Epithelial cell of proximal tubule (primary cell): ENCODE measurements at places on chromosomes 16 and 17.

DNA sequence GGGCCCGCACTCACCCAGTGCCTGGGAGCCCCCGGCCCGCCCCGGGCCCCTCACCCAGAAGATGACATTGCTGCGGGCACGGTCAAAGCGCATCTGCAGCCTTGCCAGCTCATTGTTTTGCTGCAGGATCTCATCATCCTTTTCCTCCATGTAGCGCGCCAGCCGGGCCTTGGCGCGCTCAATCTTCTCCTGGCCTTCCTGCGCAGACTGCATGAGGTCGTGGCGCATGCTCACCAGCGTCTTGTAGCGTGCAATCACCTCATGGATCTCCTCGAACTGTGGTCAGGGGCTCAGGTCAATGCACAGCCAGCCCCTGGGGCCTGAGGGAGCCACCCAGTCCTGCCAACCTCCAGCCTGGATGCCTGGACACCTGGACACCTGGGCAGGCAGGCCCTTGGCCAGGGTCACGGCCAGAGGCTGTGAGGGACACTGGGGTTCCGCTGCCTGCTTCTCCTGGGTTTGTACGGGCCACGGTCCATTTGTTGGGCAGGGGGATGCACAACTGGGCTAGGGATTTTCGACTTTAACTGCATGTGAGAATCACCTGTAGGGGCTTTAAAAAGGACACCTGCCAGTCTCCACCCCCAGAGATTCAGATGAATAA, 9.2 kb downstream of the CCDC42 start:
- DNase-seq, result no peak

DNA sequence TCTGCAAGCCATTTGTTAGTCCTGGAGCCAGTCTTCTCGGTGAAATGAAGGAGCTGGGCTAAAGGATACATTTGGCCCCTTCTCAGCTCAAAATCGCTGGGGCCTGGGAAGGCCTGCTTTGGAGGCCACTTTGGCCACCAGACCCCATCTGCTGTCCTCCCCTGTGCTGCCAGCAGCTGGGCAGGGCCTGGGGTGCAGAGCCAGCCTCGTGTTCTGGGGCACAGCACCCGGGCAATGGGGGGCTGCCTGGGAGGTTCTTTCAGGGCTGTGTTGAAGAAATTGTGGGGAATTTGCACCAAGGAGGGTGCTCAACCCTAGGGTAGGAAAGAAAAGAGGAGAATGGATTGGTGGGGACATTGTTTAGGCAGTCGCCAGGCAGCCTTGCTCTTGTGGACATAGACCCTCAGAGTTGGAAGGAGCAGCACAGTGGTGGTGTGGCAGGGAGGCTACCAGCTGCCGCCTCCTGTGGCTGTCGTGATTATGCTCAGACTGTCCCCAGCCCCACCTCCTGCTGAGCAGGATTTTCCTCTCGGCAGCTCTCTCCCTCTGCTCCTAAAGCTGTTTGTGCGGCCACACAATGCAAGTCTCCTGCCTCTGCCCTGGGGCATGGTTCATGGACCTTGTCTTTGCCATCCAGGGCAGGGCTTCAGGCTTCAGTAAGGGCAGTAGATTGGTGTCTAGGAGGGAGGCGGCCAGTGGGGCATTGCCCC, 174.8 kb downstream of the NTN1 start:
- DNase-seq, result no peak

DNA sequence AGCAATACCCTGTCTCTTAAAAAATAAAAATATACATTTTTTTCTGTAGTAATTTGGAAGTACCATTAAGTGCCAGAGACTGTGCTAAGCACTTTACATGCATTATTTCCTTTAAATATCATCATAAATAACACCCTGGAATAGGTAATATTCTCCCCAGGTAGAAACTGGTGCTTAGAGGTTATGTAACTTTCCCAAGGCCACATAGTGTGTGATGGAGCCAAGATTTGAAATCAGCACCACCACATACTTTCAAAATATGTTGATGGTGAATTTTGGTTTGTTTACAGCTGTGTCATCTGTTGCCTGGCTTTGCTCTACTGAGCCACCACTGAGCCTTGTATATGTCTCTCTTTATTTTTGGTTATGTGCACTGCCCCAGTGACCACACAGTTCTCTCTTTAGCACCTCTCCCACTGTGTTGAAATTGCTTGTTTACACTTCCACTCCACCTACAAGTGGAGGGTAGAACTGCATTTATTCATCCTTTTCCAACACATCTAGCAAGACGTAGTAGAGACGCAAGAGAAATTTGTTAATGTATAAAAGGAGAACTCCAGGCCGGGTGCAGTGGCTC, 19.0 kb upstream of the NBR1 start:
- no peak for DNase-seq

DNA sequence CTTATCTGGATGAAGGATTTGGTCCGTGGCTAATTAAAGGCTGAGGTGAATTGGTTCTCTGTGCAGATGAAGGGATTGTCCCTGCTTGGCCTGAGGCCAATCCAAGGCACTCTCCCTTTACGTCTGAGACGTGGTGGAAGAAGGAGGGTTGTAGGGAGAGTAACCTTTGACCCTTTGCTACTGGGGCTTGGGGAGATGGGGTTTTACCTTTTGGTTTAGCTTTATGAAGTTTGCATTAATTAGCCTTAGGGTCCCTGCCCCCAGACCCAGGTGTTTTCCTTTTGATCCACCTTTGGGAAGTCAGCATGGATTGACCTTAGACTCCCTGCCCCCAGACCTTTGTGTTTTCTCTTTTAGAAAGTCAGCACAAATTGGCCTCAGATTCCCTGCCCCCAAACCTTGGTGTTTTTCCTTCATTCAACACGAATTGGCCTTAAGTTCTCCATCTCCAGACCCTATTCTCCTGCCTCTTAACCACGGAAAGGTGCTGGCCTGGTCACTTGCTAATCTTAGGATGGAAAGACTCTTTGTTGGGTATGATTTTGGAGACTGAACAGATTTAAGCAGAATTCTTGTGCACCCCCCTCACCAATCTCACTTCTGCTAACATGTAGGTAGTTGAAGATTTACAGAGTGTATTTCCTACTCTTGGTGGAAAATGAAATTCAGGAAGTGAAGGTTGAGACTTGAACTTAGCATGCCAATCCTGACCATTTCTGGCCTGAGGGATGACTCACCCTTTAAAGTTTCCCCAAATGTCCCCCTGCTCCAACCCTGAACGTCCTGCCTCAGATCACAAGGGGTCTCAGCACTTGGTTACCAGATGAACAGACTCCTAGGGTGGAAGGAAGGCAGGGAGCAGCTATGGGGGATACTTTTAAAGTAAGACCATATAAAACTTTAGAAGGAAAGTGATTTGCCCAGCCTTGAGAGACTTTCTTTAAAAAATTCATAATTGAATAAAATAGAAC, 23.1 kb upstream of the MMD start:
- DNase-seq, result no peak

DNA sequence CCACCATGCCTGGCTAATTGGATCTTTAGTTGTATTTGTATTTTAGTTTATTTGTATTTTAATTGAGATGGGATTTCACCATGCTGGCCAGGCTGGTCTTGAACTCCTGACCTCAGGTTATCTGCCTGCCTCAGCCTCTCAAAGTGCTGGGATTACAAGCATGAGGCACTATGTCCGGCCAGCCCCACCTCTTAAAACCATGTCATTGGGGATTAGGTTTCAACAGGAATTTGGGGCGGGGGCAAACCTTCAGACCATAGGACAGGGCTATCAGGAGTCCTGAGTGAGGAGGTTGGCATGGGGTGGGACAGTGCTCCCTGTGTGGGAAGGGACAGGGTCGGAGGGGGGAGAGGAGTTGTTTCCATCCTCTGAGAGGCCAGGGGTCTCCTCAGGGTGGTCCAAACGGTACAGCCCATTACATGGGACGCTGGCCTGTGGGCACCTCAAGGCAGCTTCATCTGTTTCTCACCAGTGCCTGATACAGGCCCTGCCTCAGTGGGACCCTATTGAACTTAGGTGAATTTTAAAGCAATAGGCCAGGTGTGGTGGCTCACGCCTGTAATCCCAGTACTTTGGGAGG, 21.6 kb downstream of the GAA start:
- no peak for DNase-seq

- DNase-seq, result peak; percentile 23
Measured at GRCh38 chr17:64420143-64420670, 28.7 kb upstream of the MILR1 start.

DNA sequence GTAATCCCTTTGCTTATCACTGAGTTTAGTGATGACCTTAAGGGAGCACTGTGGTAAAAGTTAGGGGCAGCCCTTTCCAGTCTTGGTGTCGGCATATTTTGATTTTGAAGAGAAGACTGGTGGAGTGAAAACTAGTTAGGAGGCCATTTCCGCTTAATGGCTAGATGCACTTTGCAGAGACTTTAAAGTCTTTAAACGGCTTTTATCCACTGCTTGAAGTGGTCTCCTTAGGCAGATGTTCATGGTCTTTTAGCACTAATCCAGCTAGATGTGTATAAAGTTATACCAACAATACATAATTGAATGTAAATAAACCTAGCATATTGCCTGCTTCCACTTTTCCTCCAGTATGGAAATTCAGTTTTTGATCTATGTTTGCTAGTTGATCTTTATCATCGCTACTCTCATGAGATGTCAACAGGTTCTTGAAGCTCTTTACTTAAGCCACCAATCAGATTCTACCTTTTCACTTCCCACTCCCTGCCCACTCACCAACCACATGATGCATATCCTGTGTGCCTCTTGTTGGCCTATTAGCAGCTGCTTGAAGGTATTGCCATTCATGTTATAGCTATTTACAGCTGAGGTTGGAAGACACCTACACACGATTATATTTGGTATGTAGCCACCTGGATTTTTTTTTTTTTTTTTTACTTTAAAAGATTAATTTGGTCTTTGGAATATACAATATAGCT, 132.0 kb downstream of the NLK start:
- DNase-seq, result no peak

- no peak for DNase-seq
Measured at GRCh38 chr17:43402567-43402966, 3.8 kb downstream of the ARL4D start.

GRCh38 chr17:14330492-14330962, 29.6 kb downstream of the HS3ST3B1 start:
- no peak for DNase-seq

DNA sequence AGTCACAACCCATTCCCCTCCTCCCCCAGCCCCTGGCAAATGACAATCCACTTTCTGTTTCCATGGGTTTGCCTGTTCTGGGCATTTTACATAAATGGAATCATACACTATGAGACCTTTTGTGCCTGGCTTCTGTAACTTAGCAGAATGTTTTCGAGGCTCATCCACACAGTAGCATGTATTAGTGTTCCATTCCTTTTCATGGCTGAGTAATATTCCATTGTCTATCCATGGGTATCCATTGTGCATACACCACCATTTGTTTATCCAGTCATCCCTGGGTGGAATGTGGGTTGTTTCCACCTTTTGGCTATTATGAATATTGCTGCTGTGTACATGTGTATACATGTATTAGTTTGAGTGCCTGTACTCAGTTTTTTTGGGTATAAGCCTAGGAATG, 33.7 kb upstream of the RCVRN start:
- no peak for DNase-seq

DNA sequence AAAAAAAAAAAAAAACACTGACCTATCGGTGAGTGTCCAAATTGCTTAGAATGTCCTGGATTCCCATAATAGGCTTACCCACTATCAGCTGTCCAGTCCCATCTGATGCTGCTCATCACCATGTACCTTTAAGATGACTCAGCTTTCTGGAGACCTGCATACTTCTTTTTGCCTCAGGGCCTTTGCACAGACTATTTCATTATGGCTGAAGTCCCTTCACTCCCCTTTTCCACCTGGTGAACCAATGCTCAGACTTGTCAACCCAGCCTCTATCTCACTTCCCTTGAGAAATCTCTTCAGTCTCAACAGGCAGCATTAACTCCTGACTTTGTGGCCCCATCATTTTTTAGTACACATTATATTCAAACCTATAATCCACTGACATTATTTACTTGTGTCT, 29.7 kb upstream of the NUDT7 start:
- no peak for DNase-seq

GRCh38 chr17:42667088-42667951, 8.2 kb downstream of the TUBG2 start:
- DNase-seq, result peak; percentile 61

- DNase-seq, result no peak
Measured at GRCh38 chr16:55048745-55049144, 118.1 kb downstream of the IRX5 start.

DNA sequence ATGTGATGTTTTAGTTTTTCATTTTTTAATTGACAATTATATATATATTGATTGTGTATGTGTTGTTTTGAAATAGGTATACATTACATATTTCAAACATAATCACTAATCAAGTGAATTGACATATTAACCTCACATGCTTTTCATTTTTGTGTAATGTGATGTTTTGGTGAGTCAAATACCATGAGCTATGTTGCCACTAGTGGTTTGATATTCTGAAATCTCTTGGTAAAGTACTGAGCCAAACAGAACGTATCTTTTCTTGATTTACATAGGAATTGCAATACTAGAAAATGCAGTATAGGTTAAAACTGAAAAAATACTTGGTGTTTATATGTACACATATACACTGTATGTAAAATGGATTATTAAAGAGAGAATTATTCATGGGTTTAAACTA, 65.2 kb upstream of the SIAH1 start:
- no peak for DNase-seq

DNA sequence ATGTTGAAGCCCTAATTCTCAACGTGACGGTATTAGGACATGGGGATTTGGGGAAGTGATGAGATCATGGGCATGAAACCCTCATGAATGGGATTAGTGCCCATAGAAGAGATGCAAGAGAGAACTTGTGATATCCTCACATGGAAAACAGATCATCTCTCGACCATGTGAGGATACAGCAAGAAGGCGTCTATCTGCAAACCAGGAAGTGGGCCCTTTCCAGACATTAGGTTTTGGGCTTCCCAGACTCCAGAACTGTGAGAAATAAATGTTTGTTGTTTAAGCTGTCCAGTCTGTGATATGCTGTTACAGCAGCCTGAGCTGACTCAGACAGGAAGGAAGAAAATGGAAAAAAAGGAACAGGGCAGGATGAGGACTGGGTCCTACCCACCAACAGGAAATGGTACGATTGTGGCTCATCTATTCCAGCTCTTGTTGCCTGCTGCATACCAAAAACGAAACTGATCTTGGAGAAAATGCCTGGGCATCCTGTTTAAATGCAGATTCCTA, 21.9 kb upstream of the SSTR2 start:
- DNase-seq, result no peak

DNA sequence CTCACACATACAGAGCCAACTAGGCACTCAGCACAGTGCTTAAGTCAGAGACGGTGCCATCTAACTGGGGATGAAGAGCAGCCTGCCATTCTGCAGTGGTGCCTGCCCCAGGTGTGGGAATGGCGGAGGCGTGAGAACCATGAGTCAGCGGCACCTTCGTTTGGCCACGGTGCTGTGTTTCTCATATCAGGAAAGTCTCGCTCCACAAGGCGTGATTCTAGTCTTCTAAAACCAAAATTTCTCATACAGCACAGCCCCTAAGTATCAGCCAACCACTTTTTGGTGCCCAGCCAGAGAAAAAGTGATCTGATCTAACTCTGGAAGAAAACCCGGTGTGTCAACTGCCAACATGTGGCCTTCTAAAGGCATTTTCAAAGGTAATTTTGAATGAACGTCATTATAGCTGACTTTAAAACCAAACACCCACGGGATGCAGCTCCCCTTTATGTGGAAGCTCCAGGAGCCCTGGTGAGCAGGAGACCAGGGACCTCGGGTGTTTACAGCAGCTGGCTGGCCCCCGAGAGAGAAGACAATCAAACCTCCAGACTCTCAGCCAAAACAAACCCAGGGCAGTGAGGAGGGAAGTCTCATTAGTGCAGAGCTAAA, 54.6 kb downstream of the ABCC12 start:
- DNase-seq, result no peak
